Cerebellum (tissue), 4 donors: ENCODE measurements at places on chromosomes 5 and 9. TPM values are rescaled to one million over a fixed set of nuclear protein-coding genes. Genes with fewer than 3 reads are reported as not detected.

Gene IL3
- total RNA-seq = not detected

Gene IFNB1
- not detected for total RNA-seq

Gene SHC3
- 28.3 TPM for total RNA-seq

Gene ARHGEF28
- 6.7 TPM for total RNA-seq

Gene PFN3
- total RNA-seq = not detected
